Activated CD8-positive, alpha-beta memory T cell treated with anti-CD3 and anti-CD28 coated beads for 4 hours (primary cell): ENCODE measurements at places on chromosomes 4 and X.

- DNase-seq, result no peak
Measured at GRCh38 chr4:108342325-108342970, 173.7 kb upstream of the LEF1 start.

DNA sequence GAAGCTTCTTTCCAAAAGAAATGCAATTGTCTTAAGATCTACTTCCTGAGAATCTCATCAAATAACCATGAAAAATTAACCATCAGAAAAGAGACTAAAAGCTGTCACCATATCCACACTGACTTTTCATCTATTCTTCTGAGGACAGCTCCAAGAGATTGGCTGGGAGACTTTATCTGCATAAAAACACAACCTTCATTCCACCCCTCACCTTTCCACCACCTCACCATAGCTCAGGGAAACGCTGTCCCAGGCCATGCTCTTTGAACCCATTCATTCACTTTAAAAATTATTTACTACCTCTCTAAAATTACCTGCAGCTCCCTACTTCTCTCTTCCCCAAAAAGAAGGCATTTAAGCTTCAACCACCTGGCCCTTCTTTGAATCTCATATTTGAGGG is 2.4 kb downstream of the FAM13A start:
- no peak for DNase-seq

DNA sequence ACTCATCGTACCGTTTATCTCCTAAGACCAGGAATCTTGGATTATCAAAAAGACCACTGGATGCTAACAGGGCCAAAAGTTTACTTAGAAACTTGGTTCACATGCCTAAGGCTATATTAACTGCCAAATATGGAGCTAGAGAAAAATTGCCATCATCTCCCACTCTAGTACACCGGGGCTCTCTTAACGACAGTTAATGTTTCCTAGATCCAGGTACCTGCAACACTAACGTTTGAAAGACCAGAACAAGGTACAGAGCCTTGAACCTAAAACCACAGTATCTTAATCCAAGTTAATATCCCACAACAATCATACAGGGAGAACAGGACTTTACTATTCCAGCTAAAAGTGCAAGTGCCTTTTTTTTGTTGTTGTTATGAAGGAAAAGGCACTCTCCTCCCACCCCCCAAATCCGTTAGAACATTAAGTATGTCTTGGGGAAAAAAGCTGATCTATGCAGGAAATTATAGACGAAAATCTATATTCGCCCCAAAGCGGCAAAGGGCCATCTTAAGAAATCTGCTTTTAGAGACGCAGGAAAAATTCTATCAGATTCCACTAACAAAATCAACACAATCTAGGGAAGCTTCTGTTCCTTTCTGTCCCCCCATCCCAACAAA is 1.3 kb downstream of the G3BP2 start:
- DNase-seq, result no peak

- peak; percentile 46 for DNase-seq
Measured at GRCh38 chr4:1337376-1337831, 9.6 kb upstream of the UVSSA start.

DNA sequence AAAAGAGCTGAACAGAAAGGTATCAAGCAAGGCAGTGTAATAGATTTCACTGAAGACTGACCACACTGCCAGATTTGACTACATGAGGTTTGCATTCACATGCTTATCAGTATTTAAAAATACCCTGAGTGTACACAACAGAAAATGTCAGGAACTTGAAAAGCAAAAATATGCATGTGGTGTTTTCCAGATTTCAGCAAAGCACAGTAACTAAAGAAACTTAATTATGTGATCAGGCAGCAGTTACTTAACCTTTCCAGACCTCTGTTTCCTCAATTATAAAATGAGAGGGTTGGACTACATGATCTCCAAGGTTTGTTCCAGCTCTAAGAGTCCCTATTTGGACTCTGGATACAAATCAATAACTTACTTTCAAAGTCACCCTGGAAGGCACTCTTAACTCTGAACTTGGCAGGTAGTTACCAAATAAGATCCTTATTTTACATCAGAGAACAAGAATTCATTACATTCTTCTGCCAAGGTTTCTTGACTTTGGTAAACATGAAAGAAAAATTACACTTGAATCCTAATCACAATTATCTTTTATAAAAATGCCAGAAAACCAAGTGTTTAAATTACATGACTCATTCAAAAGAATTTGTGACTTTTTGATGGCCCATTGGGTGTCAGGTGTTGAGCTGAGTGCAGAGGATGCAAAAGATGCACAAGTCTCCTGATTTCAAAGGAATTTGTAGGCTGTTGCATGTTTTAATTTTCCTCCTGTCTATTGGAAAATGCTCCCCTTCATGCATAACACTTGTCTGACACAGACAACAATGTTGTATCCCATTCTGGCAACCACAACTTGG is 241.6 kb downstream of the MGST2 start:
- DNase-seq, result no peak
